ENCODE measurements at places on chromosomes 5 and 9. TPM values are rescaled to one million over a fixed set of nuclear protein-coding genes. Genes with fewer than 3 reads are reported as not detected.

Gene C5orf47
- total RNA-seq, result not detected

Gene OR1Q1
- not detected for total RNA-seq

Gene FSTL4
- total RNA-seq, result not detected

Gene RGP1
- total RNA-seq, result 33.8 TPM

Gene GPR151
- not detected for total RNA-seq

Gene ADRB2
- total RNA-seq, result 5.6 TPM

Gene CDKN2B
- total RNA-seq, result 0.64 TPM

Gene ORM2
- not detected for total RNA-seq

Gene NMUR2
- not detected for total RNA-seq

Gene ANKRD18A
- total RNA-seq, result 14.3 TPM

- DNase-seq, result no peak
These were observed 50.5 kb downstream of the PSD2 start for GRCh38 chr5:139845846-139846681.

GRCh38 chr9:105067895-105068580, 140.1 kb upstream of the ABCA1 start:
- DNase-seq, result no peak

- no peak for DNase-seq
These were observed 9.0 kb upstream of the LRRTM2 start for GRCh38 chr5:138884094-138884493.

DNA sequence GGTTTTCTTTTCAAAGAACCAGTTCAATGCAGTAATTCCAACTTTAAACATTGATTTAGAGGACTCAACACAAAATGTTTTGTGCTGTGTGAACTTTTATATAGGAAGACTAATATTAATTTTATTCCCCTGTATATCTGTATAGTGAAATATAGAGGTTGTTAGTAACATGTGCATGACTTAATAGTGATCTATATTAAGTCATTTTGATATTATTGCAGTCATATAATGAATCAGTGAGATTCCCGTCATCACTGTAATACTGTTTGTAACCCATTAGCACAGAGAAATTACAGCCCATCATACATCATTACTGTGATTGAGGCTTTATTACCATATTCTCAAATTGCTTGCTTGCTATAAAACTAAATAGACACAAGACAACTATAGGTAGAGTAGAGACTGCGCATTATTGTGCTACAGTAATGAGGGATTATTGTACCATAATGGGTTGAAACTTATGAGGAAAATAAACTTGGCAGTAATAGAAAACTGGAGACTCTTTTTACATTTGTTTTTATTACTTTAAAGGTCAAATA, 170.7 kb downstream of the RANBP17 start:
- no peak for DNase-seq

DNA sequence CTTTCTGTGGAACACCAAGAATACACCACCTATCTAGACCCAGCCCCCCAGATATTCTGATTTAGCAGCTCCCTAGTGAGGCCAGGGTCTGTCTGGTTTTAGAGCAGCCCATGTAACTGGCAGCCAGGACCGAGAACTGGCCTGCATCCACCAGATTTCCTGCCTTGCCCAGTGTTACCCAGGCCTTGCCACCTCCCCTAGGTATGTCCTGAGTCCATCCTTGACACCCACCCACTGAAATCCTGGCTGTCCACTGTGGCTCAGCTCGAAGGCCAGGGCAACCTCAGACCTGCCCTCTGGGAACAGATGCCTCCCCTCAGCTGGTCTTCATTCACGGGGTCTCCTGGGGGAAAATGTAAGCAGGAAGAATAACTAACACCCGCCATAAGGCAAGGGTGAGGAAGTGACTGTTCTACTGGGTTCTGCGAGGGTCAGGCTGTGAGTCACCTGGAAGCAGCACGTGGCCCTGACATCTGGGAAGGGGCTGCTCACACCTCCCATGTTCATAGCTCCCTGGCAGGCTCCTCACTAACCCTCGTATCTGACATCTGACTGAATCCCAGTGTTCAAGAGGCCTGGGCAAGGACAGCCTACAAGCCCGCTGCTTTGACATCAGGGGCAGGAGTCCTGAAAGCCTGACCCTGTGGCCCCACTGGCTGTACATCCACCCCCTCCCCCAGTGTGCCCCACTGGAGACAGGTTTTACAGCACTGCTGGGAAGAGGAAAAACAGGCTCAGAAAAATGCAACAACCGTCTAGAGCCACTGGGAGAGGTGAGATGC, 72.7 kb downstream of the SEMA4D start:
- peak; percentile 46 for DNase-seq

DNA sequence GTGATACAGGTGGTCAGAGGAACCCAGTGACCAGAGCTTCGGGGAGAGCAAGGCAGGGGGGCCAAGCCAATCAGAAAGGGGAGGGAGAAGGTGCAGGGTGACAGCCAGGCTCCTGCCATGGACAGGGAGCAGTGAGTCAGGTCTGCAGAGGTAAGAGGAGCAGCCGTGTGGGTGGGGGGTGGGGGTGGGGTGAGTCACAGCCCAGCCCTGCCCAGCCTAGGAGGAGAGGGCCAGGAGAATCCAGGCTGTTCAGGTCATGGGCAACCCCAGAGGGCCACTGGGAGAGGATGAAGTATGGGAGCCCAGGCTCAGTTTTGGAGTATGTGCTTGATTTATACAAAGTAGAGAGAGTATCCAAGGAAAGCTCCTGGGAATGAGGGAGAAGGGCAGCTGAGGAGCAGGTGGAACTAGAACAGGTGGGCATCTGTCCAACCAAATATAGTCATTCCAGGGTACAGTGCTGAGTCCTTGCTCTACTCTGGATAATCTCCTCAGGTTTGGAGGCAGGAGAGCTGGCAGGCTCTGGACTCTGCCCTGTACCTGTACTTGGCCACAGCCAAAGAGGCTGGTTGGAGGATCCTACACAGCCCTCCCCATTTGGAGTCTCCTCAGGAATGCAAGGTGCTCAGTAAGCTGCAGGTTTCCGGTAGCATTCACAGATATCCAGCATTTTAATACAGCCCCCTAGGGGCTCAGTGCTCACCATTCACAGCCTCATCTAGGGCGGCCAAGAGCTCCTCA, 1.6 kb downstream of the HBEGF start:
- DNase-seq, result no peak

DNA sequence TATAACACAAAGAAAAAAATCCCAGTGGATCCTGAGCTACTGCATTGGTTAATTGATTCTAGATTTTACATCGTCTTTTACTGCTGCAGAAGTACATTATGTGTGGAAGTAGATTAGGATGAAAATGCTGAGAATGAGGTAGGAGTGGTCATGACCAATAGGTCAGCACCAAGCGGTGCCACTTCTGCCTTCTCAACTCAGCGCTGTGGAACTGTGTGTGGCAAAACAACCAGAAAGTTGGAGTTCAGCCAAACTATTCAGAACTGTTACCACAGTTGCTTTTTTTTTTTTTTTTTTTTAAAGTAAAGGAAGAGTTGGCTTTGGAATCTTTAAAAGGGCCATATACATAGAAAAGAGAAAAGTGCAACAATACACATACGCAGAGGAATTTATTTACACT, 24.2 kb downstream of the POU5F2 start:
- DNase-seq, result no peak

DNA sequence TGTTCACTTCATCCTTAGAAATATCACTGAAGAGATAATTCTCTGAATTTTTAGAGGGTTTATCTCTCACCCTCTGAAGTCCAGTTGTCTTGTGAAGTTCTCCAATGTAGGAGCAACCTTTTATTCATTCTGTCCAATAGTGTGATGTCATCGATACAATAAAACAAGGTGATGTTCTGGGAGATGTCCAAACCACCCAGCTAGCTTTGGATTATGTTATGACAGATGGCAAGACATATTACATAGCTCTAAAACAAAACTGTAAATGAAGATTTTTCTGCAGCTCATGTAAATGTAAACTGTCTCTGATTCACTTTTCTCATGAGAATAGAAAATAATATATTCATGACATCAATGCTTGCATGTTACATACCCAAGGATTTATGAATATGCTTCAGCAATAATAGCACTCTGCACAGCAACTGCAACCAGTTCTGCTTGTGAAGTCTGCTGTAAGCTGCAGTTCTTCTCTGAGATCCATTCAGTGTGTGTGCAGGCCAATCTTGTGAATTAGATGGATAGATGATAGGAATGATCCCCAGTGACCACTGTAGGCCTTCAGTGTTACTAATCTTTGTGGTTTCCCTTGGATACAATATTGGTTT, 172.6 kb upstream of the CDH12 start:
- no peak for DNase-seq

DNA sequence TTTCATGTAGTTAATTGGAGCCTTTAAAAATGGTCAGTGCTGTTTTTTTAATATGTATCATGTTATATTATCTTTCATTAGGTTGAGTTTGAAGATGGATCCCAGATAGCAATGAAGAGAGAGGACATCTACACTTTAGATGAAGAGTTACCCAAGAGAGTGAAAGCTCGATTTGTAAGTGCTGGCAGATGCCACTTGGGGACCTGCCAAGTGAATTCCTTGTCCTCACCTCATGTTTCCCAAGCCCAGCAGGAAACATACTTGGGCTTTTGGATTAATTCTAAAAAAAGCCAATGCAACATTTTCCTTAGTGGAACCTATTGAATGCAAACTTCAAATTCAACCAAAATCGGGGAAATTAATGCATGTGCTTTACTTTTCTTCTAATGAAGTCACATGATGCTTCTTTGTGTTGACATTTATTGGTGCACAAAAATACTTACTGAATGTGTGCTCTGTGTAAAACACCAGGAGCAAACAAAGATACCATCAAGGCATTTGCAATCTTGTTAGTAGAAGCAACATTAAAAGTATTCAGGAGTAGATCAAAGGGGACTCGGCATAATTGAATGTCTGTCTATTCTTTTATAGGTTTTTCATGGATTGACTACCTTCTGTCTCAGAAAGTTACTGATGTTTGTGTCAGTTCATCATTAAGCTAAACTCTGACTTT, 412.1 kb downstream of the KDM4C start:
- no peak for DNase-seq

DNA sequence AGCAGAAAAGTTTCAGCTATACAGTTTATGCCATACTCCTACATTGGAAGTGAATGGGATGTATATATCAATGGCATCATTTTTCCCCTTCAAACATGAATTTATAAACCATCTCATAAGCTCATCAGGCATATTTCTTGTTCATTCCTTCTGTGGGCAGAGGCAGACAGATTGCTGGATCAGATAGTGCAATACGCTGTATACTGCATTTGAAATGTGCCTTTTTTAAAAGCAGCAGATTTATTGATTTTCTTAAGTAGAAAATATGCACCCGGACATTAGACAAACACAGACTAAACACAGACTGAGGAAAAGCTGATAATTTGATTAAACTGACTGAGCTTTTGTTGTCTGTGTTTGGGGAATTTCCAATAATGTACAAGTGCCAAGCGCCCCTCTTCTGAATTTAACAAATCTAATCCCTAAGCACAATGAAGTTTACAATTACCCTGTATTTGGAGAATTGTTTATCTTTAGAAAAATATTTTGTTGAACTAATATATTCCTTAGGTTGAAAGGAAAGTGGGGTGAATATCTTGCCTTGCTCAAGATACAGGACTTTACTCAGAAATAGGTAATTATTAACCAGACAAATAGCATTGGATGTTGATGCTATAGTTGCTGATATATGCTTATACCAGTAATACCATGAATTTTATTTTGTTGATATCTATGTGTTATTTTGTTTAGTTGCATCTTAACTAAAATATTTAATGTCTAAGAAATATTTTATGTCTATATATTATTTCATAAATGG, 566.6 kb upstream of the MEF2C start:
- no peak for DNase-seq

DNA sequence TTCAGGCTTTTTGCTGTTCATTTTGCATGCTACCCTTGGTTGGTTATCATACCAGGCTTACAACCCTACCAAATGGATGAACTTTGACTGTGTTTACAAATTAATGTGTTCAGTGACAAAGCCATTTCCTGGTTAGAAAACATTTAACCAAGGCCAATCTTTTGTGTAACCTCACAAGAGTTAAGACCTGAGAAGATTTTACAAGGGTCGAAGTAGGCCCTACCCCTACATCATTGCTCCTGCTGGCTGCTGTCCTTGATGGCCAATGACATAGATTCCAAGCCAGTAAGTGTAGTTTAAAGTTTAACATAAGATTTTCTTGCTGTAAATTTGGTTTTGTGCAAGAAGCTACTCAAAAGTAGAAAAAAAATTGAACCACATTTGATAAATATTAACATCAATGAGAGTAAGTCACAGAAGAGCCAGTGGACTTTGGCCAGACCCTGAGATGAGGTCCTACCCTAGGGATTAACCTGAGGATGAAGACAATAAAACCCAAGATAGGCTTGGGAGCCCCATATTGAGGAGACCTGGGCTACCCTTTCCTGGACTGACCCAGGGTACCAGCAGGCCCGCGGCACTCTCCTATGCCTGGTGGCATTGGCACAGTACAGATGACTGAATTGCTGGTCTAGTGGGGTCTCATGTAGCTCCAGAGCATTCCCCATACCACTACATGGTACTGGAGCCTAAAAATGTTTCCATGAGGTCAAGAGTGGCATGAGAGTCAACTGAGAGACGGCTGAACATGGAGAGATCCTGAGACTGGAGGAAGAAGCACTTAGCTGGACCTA, 8.3 kb downstream of the C1QTNF3 start:
- DNase-seq, result no peak

DNA sequence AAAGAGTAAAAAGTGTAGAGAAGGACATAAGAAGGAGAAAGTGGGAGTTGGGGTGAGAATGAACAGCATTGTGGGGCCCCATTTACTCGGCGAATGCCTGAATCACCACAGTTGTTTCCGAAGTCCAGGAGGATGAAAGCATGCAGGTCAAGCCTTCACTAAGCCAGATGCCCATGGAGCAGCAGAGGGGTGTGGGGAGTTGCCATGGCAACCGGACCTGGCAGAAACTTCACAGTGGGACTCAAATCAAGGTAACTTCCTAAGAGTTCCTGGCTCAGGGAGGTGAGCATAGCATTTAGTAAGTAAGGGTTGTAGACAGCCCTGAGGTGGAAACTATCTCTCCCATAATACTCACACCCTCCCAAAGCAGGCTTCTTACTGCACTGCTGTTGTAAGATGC, 357.1 kb downstream of the TRIM32 start:
- DNase-seq, result no peak

DNA sequence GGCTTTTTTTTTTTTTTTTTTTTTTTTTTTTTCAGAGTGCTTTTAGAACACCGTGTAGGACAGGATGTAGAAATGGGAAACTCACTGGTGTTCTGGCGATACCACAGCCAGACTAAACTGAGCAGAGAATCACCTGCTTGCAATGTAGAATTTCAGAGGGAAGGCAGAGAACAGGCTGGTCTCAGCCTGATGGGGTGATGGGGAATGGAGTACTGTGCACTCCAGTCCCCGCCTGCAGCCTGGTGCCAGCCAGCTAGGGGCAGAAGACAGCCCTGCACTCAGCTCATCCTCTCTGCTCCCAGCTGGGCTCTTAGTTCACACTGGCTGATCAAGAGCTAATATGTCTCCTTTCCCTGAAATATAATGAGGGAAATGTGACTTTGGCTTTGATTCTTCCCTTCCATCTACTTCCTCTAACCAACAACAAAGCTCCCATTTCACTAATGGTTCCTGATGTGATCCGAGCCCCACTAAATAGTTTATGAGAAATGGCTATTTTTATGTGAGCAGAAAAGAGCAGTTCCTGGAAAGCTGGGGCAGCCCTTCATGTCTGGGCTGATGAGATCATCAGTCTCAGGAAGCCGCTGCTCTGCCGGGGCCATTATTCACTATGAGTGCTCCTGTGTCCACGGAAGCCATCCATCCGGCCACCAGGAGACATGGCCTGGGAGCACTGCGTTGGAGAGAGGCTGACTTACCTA, 209.7 kb downstream of the GADD45G start:
- DNase-seq, result no peak

- no peak for DNase-seq
These were observed 225.0 kb downstream of the FANCC start for GRCh38 chr9:95092262-95093072.
